ENCODE measurements at places on chromosomes 6 and 20.

GRCh38 chr20:63056236-63057170, 49.7 kb upstream of the BHLHE23 start:
- DNase-seq = peak; percentile 45
- H3K27ac ChIP-seq = no peak overlapping the region
- H3K4me1 ChIP-seq = peaks cover 46% of the 10 kb centered on the region

- no peak for DNase-seq
- no peak overlapping the region for H3K4me3 ChIP-seq
- no peaks in the 10 kb centered on the region for H3K4me1 ChIP-seq
- H3K27ac ChIP-seq = no peak overlapping the region
Measured at GRCh38 chr6:143286251-143286795, 164.2 kb downstream of the ADAT2 start.

- no peak for DNase-seq
- no peaks in the 10 kb centered on the region for H3K4me1 ChIP-seq
- H3K36me3 ChIP-seq = peaks cover 17% of the 10 kb centered on the region
- no peaks in the 10 kb centered on the region for H3K27me3 ChIP-seq
- no peak overlapping the region for H3K27ac ChIP-seq
Measured at GRCh38 chr20:3128275-3128984, 31.2 kb downstream of the FASTKD5 start.

DNA sequence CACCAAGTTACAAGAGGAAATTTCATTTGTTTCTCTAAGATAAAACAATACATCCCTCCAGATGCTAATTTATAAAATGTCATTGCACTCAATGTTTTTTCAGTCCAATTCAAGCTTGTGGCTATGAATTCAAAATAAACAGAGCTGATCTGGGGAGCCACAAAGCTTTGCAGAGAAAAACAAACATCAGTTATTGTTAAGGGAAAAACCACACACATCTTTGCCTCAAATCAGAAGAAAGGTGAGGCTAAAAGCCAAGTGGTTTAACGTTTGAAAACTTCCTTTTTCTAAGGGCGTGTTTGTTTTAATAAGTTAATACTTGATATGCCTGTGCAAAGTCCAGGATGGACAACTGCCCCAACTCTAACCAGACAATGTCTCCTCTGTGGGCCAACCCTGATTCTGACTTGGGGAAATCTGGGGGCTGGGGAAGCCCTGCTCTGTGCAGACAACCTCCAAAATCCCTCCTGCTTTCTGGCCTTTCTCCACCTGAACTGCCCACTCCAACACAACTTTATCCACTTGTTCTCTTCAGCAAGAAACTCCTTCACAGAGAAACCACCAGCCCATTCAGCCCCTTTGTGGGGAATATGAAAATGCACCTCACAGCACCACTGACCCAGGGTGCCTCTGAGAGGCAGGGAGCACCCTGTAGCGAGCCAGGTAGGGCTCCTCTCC, 44.6 kb upstream of the NT5E start:
- no peak overlapping the region for H3K4me3 ChIP-seq
- no peak overlapping the region for H3K27ac ChIP-seq
- H3K27me3 ChIP-seq = no peaks in the 10 kb centered on the region
- no peaks in the 10 kb centered on the region for H3K36me3 ChIP-seq

DNA sequence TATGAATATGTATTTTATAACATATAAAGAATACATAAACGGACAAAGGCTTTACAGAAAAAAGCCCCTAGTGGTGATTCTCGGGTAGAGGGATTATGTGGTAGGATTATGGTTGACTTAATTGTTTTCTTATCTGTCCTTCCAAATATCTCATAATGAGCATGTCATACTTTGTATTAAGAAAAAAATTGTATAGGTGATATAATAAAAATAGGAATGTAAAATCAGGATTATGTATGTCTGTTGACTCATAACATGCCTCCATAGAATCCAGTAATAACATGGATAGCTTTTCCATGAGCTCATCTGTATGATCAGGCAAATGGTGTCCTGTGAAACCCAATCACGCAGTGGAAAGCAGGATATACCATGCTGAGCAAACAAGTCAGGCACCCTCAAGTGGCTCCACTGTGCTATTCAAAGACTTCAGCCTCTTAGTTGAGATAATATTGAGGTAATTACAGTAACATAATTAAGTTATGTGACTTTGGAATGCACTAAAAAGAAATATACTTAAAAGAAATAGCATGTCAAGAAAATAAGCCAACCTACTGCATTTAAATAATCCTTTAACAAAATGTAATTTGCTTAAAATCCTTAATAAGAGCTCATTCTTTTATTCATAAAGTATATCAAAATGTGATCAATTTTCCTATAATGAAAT, 39.6 kb upstream of the PRELID3B start:
- peaks cover 4% of the 10 kb centered on the region for H3K4me1 ChIP-seq
- DNase-seq = no peak
- no peaks in the 10 kb centered on the region for H3K27me3 ChIP-seq
- H3K4me3 ChIP-seq = no peak overlapping the region
- no peak overlapping the region for H3K27ac ChIP-seq
- H3K36me3 ChIP-seq = no peaks in the 10 kb centered on the region

DNA sequence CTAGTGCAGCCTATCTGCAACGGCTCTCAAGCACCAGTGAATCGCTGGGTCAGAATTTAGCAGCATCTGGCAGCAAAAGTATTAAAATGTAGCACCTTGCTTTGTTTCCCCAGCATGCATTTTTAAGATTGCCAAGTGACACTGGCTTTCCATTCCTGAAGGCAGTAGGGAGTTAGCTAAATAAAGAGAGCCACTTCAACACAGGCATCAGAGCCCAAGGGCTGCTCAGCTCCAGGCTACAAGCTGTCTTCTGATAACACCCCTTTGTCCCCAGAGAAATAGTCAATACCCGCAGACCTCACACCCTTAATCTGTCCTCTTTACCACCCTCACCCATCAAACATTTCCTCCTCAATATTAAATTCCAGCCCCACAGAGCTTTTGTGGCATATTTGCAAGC, 19.7 kb upstream of the MDFI start:
- H3K36me3 ChIP-seq = no peaks in the 10 kb centered on the region
- no peaks in the 10 kb centered on the region for H3K27me3 ChIP-seq
- H3K4me1 ChIP-seq = peaks cover 6% of the 10 kb centered on the region
- H3K4me3 ChIP-seq = no peak overlapping the region
- no peak overlapping the region for H3K27ac ChIP-seq

GRCh38 chr6:93799226-93799625, 379.9 kb upstream of the EPHA7 start:
- no peaks in the 10 kb centered on the region for H3K27me3 ChIP-seq
- no peaks in the 10 kb centered on the region for H3K4me1 ChIP-seq
- no peak for DNase-seq
- no peak overlapping the region for H3K27ac ChIP-seq
- no peaks in the 10 kb centered on the region for H3K36me3 ChIP-seq

DNA sequence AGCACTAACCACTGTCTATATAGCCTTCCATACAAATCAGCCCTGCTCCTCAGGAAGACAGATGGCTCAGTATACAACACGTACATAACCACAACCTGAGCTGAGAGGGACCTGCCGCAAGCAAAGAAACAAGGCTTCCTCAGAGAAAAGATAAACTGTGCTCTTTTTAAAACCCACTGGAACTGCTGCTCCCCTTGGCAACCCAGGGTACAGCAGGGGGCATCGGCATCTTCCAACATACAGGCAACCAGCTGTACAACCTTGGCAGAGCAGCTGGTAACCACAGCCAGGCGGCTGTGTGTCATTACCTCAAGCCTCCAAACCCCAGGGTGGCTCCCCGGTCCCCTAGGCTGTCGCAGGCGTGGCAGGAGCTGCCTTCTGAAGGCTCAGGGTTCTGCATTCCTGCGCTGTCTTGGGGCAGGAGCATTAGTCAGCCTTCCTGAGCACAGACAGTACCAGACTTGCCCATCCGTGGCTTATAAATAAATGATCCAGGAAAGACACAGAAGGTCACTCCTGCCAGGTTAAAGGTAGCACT, 249.5 kb downstream of the ADGRG6 start:
- H3K4me1 ChIP-seq = peaks cover 4% of the 10 kb centered on the region
- H3K27me3 ChIP-seq = no peaks in the 10 kb centered on the region
- DNase-seq = no peak
- H3K36me3 ChIP-seq = no peaks in the 10 kb centered on the region

DNA sequence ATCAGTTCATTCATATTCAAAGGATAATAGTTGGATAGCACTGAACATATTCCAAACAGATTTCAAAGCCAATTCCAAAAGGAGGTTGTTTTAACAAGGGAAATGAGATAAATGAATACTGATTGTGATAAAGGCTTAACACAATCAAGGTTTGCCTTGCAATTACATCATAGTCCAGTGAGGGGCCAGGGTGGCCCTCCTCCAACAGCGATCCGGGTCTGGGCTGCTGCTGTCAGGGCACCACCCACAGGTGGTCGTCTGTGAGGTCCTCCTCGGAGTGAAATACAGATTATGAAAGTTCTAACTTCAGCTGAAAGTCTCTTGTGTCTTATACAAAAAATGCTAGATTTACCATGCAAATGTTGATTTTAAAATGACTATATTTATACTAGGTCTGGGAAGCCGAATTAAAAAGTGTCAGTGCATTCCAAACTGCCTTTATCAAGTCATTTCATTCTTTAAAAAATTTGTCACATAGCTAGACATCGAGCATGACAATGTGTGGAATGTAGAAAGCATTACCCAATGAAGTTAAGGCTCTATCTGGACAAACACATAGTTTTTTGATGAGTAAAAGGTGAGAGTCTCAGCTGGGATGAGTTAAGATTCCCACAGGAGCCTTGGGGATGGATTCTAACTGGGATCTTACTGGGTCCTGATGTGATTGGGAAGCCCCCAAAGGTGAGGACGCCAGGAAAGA, 65.9 kb upstream of the SLC22A23 start:
- peaks cover 5% of the 10 kb centered on the region for H3K4me1 ChIP-seq
- no peak for DNase-seq
- H3K27ac ChIP-seq = no peak overlapping the region
- H3K4me3 ChIP-seq = no peak overlapping the region
- H3K36me3 ChIP-seq = no peaks in the 10 kb centered on the region

DNA sequence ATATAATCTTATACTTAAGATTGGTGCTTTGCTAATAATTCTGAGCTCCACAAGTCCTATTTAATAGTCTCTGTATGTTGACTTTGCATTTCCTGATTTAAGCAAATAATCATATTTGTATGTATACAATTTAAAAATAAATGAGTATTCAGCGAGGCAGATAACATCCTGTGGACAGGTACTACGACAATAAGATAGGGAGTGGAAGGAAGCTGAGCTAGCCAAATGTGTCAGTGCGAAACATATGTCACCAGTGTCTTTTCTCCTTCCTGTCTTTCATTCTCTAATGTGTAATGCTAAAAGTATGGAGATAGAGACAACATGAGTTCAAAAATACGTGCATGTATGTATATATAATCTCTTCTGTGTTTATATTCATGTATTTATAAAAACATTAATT, 359.6 kb upstream of the KCNQ5 start:
- DNase-seq = no peak
- no peak overlapping the region for H3K4me3 ChIP-seq
- H3K27me3 ChIP-seq = no peaks in the 10 kb centered on the region
- H3K36me3 ChIP-seq = no peaks in the 10 kb centered on the region

- H3K27ac ChIP-seq = no peak overlapping the region
- H3K4me1 ChIP-seq = no peaks in the 10 kb centered on the region
- no peaks in the 10 kb centered on the region for H3K27me3 ChIP-seq
- no peaks in the 10 kb centered on the region for H3K36me3 ChIP-seq
- DNase-seq = no peak
Measured at GRCh38 chr6:159533016-159533415, 160.0 kb downstream of the SOD2 start.

DNA sequence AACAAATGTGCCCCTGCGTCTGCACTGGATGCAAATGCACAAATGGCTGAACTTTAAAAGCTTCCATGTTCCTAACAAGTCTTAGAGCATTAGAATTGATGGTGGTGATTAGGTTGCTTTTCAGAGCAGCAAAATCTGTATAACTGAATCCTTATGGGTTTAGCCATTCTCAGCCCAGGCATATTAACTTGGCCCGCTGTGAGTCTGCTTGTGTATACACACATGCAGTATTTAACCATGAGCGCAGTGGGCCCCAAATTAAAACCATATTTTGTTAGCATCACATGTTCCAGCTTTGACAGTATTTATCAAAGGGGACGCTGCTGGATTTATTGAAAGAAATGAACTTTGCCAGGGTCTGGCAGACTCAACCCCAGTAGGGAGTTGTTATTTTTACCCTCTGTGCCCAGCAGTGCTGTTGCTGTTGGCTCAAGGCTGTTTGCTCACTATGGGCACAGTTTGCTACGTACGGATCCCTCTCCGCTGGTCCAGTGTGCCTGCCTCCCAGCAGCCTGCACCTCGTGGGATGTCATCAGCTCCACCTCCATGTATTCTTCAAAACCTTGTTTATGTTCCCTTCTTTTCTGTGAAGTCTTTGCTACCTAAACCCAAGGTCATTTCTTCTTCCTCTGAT, 144.7 kb downstream of the QRSL1 start:
- DNase-seq = peak; percentile 22
- no peak overlapping the region for H3K4me3 ChIP-seq
- H3K4me1 ChIP-seq = peaks cover 13% of the 10 kb centered on the region
- no peaks in the 10 kb centered on the region for H3K27me3 ChIP-seq
- H3K27ac ChIP-seq = no peak overlapping the region
- H3K36me3 ChIP-seq = no peaks in the 10 kb centered on the region

DNA sequence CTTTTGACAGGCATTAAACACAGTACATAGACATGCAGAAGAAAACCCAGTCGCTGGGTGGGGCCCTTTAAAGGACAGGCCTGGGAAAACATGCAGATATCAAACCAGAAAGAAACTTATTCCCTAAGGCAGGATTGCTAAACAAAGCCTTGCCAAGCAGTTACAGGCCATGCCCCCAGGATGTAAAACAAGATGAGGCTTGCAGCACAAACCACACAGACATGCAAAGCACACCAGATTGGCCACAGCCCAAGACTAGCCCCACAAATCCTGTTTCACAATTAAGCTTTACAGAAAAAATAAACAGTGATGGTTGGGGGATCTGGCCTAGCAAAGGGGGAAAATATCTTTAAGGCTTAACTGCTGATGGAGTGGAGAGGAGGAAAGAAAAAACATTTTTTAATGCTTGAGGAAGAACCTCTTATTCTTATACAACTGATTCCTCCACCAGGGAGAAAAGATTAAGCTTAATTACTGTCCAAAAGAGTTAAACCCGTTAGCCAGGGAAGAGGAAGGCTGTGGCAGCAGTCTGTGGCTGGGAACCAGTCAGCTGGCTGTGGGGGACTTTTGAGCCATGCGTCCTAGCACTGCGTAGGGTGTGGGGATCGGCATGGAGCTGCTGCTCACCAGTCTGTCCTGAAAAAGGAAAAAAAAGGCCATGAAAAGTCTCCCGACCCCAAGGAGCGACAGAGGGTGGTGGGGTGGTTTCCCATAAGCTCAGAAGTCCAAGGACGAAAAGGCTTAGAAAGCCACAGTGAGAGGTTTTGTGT, 28.4 kb downstream of the COL19A1 start:
- H3K36me3 ChIP-seq = no peaks in the 10 kb centered on the region
- no peaks in the 10 kb centered on the region for H3K4me1 ChIP-seq
- DNase-seq = no peak
- H3K27ac ChIP-seq = no peak overlapping the region
- no peak overlapping the region for H3K4me3 ChIP-seq
- H3K27me3 ChIP-seq = no peaks in the 10 kb centered on the region

- H3K36me3 ChIP-seq = no peaks in the 10 kb centered on the region
- no peak overlapping the region for H3K4me3 ChIP-seq
- no peak overlapping the region for H3K27ac ChIP-seq
- no peaks in the 10 kb centered on the region for H3K27me3 ChIP-seq
Measured at GRCh38 chr6:10510592-10511367, 10.4 kb upstream of the GCNT2 start.

- H3K36me3 ChIP-seq = no peaks in the 10 kb centered on the region
- no peak for DNase-seq
- H3K4me3 ChIP-seq = no peak overlapping the region
- H3K27me3 ChIP-seq = no peaks in the 10 kb centered on the region
- no peaks in the 10 kb centered on the region for H3K4me1 ChIP-seq
Measured at GRCh38 chr6:82891076-82891475, 174.6 kb downstream of the UBE3D start.

GRCh38 chr6:151005164-151005563, 139.7 kb downstream of the MTHFD1L start:
- H3K36me3 ChIP-seq = no peaks in the 10 kb centered on the region
- no peaks in the 10 kb centered on the region for H3K27me3 ChIP-seq
- H3K27ac ChIP-seq = peak overlapping the region; percentile 68
- no peak for DNase-seq

Measured in spinal cord (tissue), 10 donors.